ENCODE measurements at places on chromosomes 12 and 14.

DNA sequence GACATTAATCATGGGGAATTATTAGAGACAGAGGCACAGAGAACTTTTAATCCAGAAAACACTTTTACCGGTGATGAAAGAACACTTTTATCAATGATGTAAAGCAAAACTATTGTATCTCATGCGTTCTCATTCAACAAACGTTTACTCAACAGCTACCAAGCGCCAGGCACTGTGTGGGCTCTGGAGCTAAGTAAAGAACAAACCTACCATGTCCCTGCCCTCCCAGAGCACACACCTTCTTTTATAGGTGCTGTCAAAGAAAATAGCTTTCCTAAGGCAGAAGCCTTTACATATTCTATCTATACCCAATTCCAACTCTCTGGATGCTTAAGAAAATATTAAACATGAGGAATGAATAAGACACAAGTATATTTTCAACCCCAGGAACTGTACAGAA lies 91.1 kb downstream of the FOXN3 start:
- DNase-seq = no peak

DNA sequence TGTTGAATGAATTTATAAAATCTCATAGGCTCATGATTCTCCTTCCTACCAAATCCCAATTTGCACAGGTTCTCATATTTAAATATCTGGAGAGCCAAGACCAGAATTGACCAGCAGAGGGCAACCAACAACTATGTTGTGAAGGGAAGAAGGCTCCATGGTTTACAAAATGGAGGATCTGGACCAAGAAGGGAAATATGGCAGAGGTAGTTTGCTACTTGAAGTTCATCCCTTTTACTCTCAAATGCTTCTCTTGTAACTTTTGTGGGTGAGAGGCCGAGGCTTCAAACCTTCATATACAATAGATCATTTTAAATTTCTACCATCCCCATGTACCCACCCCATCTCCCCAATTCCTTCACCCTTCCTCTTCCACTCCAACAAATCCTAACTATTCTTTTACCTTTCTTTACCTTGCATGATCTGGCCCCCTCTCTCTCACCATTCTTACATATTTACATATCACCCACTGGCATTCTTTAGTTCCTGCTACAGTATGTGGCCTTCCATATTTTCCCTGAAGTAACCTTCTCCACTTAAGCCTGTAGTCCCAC lies 3.8 kb upstream of the SMARCC2 start:
- peak; percentile 87 for DNase-seq

GRCh38 chr14:51335531-51335930 lies 95.5 kb downstream of the TMX1 start:
- peak; percentile 84 for DNase-seq

DNA sequence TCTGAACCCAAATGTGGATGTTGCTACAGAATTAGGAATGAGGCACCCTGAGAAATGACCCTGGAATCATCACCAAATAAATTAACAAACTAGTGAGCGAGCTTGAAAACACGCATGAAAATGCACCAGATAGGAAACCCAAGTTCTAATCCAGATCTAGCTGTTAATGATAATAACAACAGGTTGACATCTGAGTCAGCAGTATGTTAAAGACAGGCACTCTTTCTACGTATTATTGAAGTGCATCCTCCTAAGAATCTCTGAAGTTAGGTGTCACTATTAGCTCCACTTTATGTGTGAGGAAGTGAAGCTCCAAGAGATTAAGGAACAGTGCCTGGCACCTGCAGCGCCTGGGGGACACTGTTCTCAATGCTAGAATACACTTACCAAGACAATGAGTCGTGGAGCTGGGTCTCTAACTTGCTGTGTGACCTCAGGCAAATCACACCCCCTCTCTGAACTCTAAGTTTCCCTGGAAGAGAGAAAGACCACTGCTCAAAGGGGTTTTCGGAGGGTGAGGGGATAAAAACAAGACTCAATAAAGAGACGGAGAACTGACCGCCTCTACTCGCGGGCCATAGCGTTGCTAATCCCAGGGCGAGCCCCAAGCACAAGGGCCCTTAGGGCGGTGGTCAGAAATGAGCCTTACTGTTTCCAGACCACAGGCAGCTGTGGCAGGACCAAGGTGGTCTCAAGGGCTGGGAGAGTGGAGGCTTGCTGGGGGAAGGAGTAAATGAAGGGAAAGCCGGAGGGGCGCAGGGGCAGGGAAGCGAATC lies 2.1 kb downstream of the SLC6A12 start:
- no peak for DNase-seq

DNA sequence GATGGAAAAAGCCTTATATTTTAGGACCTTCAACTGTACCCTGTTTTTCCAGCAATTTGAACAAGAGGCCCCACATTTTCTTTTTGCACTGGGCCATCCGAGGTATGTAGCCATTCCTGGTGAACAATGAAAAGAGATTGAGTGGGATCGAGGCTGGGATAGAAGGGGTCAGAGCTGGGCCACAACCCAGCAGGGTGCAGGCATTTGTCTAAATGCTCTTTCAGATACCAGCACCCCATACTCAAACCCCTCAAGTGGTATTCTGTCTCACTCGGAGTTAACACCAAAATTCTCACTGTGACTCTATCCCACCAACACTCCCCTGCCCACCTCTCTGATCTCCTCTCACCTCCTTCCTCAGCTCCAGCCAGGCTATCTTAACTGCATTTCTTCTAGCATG lies 26.8 kb downstream of the DUSP6 start:
- no peak for DNase-seq

Measured in sigmoid colon (tissue), 7 donors.